ENCODE measurements at places on chromosomes 7 and 10. TPM values are rescaled to one million over a fixed set of nuclear protein-coding genes. Genes with fewer than 3 reads are reported as not detected.

HECW1 gene
- polyA plus RNA-seq: not detected

CYP3A5 gene
- 1,316 TPM for polyA plus RNA-seq

GNAT3 gene
- not detected for polyA plus RNA-seq

SOSTDC1 gene
- 0.08 TPM for polyA plus RNA-seq
